ENCODE measurements at places on chromosomes 4 and X.

- DNase-seq, result peak; percentile 86
Observed at GRCh38 chr4:8225706-8226443, 26.8 kb downstream of the SH3TC1 start.

DNA sequence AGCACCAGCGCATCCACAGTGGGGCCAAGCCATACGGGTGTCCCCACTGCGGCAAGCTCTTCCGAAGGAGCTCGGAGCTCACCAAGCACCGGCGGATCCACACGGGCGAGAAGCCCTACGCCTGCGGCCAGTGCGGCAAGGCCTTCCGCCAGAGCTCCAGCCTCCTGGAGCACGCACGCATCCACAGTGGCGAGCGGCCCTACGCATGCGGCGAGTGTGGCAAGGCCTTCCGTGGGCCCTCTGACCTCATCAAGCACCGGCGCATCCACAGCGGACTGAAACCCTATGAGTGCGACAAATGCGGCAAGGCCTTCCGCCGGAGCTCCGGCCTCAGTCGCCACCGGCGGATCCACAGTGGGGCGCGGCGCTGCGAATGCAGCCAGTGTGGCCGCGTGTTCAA lies 13.6 kb downstream of the ZNF275 start:
- DNase-seq, result no peak

GRCh38 chr4:5957076-5957475 lies 61.2 kb downstream of the C4orf50 start:
- peak; percentile 83 for DNase-seq

GRCh38 chrX:100680756-100681155 lies 36.8 kb downstream of the SRPX2 start:
- no peak for DNase-seq

GRCh38 chr4:26648260-26648659 lies 64.4 kb downstream of the TBC1D19 start:
- no peak for DNase-seq

DNA sequence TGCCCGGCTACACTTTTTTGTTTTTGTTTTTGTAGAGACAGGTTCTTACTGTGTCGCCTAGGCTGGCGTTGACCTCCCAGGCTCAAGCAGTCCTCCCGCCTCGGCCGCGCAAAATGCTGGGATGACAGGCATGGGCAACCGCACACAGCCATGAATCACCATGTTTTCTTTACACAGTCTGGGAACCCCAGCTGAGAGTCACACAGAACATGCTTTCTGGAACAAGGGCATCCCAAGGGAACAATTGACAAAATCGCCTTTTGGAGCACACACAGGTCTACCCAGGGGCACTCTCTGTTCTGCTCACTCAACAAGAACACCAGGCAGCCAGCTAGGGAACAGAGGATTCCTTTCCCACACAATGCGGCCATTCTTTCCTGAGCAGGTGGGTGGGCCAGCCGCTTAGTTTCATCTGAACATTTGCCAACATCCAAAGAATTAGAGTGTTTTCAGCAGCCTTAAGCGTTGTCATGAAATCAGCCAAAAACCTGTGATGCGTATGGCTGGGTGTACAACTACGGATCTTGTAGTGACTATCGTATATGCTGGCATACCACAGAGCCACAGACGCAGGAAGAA lies 15.7 kb downstream of the PRKX start:
- DNase-seq, result no peak

DNA sequence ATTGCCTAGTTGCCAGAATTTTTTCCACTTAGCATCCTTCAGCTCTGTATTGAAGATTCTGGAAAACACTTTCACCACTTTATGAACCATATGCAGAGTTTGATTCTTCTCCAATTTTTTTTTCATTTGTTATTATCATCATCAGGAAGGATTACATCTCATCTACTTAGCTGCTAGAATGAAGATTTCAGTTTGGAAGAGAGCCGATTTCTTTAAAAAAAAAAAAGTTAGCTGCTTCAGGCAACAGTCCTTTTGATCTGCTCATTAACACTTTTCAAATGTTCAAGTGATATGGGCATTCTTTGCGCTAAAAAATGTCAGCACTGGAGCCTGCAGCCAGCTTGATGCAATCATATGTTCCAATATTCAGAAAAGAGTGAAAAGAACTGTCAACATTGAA lies 76.2 kb downstream of the ANTXR2 start:
- DNase-seq, result no peak

DNA sequence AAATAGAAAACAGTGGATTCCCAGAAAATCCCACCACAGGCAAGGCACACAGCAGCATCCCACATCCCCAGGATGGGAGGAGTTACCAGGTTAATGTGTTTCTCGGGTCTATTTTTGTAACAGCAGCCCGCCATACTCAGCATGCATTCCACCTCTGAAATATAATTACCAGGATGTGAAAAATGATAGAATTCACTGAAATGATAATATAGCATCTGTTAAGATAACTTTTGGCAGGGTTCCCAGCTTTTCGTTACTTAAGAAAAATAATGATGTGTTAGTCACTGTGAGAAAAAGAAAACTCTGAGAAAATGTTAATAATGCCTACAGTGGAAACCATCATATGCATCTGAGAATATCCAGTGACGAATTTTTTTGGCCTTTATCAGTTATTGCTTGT lies 87.1 kb downstream of the VCX2 start:
- DNase-seq, result no peak

GRCh38 chr4:124973716-124974115 lies 261.2 kb upstream of the ANKRD50 start:
- DNase-seq, result no peak

DNA sequence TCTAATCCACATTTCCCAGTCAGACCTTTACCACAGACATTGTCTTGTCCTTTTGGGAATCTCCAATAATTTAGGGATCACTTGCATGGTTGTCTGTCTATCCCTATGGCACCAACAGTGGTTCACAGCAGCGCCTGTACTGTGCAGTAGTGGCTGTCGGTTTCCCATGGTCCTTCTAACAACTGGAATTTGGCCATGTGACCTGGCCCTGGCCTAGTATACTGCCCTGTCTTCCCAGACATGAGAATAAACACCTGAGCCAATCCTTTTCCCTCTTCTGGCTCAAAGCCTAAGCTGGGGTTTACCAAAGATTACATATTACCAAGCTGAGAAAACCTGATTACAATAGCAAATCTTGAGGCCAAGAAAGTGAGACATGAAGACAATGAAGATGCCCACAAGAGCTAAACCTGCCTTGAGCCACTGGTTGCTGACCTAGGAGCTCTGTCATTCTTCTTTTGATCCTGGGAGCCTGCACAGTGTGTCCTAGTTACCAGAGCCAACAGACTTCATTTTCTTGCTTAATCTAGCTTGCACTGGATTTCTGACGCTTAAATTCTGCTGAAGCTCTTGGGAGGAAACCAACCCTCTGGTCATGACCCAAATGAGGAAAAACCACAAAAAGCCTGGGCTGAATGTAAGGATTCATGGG lies 92.1 kb downstream of the SCD5 start:
- no peak for DNase-seq

- no peak for DNase-seq
Observed at GRCh38 chrX:151099001-151099400, 77.4 kb upstream of the GPR50 start.

DNA sequence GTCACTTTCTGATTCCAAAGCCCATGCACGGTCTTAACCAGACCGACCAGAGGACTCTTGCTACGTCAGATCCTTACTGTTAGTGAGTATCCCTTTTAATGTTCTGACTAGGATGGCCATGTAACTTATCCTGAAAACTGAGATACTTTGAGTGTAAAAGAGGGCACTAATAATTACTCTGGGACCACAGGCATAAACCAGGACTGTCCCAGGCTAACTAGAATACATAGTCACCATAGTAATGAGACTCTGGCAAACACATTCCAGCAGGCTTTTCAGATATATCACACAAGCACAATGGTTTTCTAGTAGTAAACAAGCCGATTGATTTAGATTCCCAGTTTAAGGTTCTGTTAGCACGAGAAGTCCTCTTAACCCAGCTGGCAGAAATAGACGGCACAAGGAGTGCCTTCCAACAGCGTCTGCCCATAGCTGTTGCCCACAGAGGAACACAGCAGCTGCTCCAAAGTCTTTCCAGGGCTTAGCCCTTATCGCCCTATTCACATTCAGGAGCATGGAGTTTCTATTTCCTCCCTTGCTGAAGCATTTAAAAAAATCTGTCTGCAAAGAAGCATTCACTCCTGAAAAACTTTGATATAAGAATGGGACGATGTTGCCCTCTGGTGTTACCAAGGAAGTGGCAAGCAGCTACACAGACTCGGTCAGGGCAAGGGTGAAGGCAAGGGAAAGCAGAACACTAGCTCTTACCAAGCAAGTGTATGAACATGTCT lies 92.4 kb downstream of the CXCL13 start:
- peak; percentile 50 for DNase-seq

DNA sequence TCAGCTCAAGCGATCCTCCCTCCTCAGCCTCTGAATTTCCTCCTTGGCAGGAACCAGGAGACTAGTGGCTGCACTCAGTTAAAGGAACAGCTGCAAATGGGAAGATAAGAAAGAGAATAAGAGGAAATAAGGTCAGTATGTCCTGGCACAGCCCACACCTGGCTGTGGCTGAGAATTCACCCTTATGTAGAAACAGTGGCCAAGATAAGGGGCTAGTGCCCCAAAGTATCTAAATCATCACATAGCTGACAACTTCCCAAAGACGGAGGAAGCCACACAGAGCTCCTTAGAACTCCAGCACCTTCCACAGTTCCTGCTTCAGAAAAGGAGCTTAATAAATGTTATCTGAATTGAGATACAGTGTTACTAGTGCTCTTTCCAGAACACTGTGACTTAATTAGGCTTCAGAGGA lies 2.3 kb upstream of the CHIC2 start:
- DNase-seq, result no peak

GRCh38 chr4:156347412-156348075 lies 393.9 kb upstream of the CTSO start:
- DNase-seq, result no peak

- DNase-seq, result peak; percentile 44
Observed at GRCh38 chr4:19776021-19776459, 475.7 kb upstream of the SLIT2 start.

DNA sequence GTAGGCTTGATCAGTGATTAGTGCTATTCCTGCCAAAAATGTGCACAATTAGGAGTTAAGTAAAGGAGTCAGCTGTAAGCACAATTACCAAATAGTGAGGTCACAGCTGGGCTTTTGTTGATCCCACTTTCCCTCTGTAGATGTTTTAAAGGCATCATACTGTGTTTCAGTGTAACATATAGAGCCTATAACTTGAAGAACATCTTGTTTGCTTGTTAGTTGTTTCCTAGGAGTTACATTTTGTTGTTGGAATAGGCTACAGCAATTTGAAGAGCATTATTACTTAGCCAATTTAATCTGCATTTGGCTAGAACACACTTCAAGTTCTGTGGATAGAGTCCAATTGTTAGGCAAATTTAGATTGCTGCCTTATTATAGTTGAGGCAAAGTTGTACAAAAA lies 210.7 kb upstream of the MAD2L1 start:
- no peak for DNase-seq

GRCh38 chr4:112897543-112897942 lies 151.9 kb upstream of the ANK2 start:
- no peak for DNase-seq

DNA sequence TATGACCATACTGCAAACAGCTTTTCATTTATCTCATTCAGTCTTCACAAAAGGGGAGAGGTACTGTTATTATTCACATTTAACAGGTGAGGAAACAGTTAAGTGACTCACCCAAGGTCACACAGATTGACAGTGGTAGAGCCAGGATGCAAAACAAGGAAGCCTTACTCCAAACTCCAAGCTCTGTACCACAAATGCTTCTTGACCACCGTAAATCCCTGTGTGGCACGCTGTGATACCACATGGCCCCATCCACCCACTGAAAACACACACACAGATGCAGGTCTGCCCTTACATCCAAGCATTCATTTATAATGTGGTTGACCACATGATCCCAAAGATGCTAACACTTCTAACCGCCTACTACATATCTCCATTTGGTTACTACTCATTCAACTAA lies 129.5 kb downstream of the TSPAN5 start:
- DNase-seq, result no peak

- DNase-seq, result peak; percentile 73
Observed at GRCh38 chrX:51891821-51892551, 1.4 kb upstream of the MAGED1 start.

DNA sequence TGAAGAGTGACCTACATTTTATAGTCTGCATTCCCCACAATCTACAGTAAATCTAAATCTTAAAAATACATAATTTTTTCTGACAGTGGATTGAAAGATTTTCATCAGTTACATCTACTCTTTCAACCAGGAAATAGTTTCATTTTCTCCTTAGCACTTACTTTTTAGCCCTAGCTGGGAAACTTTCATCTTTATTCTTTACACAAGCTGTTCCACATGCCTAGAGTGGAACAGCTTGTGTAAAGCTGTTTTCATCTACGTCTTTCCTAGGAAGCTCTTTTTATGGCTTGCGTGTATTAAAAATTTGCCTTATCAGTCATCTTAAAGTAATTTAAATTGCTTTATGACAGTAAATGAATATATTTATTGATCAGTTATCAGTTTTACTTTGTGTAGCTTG lies 40.5 kb downstream of the RBPJ start:
- no peak for DNase-seq

DNA sequence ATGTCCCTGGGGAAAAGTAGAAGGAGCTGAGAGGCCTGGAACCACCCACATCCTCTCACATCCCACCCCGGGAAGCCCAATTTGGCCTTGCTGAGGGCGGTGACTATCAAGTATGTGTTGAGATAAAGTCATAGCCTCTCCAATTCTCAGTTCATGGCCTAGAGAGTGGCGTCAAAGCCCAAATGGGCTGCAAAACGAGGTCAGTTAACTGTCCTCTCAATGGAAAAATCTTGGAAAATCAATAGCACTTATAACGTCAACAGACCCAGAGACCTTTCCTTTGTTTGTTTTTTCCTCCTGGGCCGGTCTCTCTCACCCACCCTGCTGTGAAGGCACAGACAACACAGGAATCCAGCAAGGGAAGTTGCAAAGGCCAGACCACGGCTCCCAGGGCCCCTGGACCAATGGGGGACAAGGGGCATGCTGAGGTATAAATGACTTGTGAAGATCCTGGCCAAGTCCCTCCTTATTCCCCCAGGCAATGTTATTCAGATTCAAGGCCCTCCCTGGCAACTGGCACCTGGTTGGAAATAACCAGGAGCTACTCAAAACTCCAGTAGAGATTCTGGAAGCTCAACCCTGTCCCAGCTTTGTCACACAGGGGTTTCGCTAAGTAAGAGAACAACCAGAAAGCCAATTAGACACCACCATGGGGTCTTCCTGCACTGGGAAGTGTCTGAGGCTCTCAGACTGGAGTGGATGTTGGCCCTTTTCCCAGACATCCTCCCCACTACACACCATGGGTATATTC lies 38.6 kb downstream of the TSC22D3 start:
- peak; percentile 27 for DNase-seq

DNA sequence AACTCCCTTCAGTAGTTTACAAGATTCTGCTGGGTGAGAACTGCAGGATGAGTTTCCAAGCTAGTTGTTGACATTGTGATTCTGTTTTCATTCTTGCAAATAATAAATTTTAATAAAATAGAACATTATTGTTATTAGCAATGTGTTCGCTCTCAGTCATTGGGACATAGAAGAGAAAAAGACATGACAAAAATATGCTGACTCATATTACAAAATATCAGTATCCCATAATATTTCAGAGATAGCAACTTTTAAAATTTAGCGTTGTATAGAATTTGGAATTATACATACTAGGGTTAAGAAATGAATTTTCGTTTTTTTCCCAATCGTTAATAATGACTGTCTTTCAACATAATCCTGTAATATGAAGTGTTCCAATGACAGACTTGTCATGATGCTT lies 45.4 kb downstream of the KIT start:
- no peak for DNase-seq
